ENCODE measurements at places on chromosomes 12 and 14.

- ATAC-seq: no peak
Observed at GRCh38 chr12:123573870-123574269, 10.5 kb upstream of the TMED2 start.

- ATAC-seq: no peak
Observed at GRCh38 chr14:101181446-101182313, 278.2 kb upstream of the RTL1 start.

DNA sequence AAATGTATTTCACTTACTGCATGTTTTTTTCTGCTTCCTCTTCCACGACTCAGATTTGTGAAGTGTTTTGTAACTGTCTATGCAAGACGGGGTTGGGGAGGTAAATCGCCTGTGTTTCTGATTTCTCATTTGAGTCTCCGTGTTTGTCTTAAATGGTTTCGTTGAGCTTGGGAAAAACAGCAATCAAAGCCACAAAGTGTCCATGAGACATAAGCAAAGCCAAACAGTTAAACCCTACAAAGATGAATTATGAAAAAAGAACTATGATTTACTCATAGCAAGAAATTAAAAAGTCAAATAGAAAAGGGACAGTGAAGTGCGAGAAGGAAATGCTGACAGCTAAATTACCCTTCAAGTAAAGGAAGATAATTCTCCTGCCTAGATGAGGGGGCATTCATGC, 164.3 kb upstream of the TMPO start:
- no peak for ATAC-seq

GRCh38 chr14:50804181-50804721, 26.7 kb downstream of the NIN start:
- peak; percentile 46 for ATAC-seq

GRCh38 chr12:31018106-31018789, 55.4 kb upstream of the DDX11 start:
- ATAC-seq: no peak
